ENCODE measurements at places on chromosomes 7 and 10.

DNA sequence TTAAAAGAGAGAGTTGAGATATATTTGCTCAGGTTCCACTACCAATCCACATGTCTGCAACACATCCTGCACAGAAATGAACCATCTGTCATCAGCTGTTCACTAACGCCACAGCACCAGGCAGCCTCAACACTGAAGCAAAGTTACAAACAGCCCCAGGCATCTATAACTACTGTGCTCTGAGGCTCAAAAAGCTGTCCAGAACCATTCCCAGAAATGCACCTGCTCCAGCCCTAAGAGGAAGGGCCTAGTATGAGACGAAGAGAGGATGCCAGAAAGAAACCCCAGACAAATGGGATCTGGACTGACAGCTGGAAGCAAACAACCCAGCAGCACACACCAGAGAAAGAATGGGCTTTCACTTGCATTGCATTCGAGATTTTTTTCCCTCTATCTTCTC lies 159.3 kb downstream of the ELMO1 start:
- no peak for DNase-seq

- DNase-seq, result no peak
Observed at GRCh38 chr10:131806646-131807317, 94.0 kb upstream of the PPP2R2D start.

- DNase-seq, result no peak
Observed at GRCh38 chr7:117704063-117704462, 169.2 kb downstream of the CTTNBP2 start.

DNA sequence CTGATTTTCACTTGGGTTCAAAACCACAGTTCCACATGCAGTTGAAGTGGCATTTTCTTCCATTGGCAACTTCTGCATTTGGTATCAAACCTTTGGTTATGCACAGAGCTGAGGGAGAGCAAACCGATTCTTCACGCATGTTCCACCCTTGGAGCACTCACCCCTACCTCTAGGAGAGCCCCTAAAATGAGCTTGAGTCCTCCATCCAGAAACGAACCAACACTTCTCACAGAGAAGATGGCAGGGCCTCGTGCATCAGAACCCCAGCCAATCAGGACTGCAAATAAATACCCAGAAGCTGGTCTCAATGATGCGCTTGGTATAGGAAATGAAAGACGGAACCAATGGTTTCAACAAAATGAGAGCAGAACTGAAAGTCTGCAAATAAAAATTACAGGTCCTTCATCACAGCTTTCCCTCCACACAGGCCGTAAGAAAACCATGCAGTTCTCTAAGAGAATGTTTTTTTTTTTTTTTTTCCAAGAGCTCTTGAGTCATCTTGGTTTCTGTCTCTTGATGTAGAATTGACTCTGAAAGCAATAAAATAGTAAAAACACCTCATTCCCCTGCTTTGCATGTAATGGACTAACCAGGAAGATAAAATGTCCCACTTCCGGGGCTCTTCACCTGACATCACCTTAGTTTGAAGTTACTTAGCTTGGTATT lies 23.9 kb downstream of the KLF6 start:
- DNase-seq, result no peak

DNA sequence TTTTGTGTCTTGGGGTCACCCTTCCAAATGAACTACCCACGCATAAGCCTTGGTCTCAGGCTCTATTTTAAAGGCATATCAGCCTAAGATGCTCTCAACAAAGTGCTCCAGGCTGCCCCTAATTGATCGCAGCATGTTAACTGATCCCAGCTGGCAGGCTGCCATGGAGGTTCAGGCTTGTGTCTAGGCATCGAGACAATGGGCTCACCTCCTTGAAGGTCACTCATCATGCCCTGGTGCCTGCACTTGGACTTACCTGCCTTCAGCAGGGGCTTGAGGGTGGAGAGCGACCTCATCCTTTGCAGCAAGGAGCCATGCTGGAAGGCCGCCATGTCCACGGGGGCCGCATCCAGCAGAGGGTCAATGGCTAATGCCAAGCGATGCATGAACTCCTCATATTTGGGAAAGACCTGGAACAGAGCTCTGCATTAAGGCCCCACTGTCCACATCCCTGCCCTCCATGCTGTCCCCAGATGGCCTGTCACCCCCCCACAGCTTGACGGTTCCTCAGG lies 17.8 kb downstream of the PYROXD2 start:
- DNase-seq, result no peak

- no peak for DNase-seq
Observed at GRCh38 chr7:10720042-10720441, 253.6 kb upstream of the PHF14 start.

DNA sequence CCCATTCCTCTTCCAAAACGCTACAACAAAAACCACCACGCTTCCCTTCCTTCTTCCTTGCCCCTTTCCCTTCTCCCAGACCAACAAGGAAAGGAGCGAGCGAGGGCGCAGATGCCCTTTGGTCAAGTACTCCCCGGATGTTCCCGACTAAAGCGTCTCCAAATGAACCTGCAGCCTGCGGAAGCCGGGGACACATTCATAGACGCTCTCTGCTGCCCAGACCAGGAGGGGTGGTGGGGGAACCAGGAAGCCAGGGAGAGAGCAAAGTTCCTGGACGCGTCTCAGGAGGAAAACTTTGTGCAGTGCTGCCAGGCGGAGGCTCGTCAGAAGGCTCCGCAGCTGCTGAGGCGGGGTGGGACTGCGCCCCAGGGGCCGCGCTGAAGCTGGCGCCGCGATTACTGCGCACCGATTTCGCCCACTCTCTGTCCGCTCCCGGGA lies 754 bp downstream of the SEMA3D start:
- peak; percentile 9 for DNase-seq

- DNase-seq, result no peak
Observed at GRCh38 chr7:95421847-95422444, 12.9 kb downstream of the PON2 start.

- DNase-seq, result no peak
Observed at GRCh38 chr10:99630991-99631390, 10.8 kb upstream of the SLC25A28 start.

- no peak for DNase-seq
Observed at GRCh38 chr10:811379-812175, 119.9 kb downstream of the LARP4B start.

- DNase-seq, result no peak
Observed at GRCh38 chr7:123282181-123282580, 82.4 kb upstream of the SLC13A1 start.
